Activated CD4-positive, CD25-positive, alpha-beta regulatory T cell (primary cell): ENCODE measurements at places on chromosomes 6 and 20.

- no peak for DNase-seq
These were observed 162.0 kb upstream of the LAMA2 start for GRCh38 chr6:128720891-128721290.

GRCh38 chr6:54357141-54357540 is 48.9 kb downstream of the TINAG start:
- no peak for DNase-seq

DNA sequence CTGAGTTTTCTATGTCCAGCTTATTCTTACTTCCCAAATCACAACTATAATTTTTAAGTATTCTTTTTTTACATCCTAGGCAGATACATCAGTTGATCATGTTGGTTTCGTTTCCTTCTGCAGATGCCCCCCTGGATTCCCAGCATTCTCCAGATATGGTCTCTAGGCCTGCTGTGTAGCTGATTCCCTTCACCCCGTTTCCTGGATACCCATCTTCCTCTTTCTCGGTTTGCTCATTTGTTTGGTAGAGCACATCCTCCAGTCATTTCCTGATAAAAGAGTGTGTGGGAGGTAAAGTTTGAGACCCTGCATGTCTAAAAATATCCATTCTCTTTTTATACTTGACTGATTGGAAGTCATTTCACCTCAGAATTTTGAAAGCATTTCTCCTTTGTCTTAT is 66.4 kb downstream of the ANKS1A start:
- no peak for DNase-seq

GRCh38 chr6:134405386-134406087 is 87.6 kb upstream of the SGK1 start:
- DNase-seq, result no peak

DNA sequence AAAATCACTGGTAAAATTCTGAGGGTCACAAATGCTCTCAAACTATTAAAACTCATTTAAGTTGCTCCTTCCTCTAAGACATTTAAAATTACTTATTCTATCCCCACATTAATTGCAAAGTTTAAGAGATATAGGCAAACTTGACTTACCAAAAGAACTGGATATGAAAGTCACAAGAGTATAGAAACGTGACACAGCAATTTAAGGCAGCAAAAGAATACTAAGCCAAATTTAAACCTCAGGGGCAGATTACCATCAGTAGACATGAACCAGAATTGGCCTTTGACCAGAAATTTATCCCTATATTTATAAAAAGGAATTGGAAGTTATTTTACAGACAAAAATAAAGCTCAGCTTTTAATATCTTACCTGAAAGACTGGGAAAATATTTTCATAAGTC is 56.0 kb downstream of the MAP3K7 start:
- no peak for DNase-seq

- no peak for DNase-seq
These were observed 136.3 kb downstream of the MRPL14 start for GRCh38 chr6:43990627-43991619.

DNA sequence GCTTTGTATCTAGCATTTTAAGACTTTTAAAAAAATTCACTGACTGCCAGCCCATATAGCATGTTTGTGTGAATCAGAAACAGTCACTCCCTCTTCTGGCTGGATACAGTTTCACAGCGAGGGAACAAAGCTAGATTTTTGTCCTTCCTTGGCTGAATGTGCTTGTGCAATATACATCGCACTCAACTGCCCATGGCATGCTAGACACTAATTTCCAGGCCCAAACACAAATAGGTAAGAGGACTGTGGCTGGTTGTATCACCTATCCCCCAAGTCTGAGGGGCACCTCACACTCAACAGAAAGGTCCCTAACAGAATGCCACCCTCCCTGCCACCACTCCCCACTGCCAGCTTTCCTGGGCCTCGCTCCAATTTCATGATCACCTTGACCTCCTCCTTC is 16.2 kb upstream of the BLCAP start:
- no peak for DNase-seq

DNA sequence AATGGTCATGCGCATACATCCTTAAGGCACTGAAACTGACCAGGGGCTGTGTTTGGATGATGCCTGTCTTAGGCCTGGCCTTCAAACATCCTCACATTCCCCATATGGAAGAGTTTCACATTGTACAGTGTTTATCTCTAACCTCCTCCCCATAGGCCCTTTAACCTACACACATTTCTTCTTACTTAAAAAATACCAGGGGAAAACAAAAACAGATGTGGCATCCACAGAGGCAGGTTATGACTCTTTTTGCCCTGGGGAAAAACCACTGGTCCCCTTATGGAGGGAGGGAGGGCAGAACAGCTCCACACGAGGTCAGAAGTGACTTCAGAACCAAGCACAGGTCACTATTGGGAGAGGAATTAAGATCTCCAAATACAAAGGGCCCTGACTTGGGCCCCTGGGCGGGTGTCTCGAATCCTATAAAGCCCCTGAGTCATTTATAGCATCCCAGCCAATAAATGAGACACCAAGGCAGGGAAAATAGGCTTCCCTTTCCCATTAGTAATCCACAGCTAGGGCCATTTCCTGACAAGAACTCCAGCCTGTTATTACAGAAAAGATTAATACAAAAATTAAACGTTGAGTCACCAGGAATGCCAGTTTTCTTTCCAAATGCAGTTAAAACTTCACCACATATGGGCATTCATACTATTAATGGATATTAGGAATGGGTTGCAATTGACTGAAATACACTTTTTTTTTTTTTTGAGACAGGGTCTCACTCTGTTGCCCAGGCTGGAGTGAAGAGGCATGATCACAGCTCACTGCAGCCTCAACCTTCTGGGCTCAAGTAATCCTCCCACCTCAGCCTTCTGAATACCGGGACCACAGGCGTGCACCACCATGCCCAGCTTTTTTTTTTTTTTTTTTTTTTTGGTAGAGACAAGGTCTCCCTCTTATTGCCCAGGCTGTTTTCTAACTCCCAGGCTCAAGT is 107.2 kb downstream of the ATP9A start:
- no peak for DNase-seq

- DNase-seq, result no peak
These were observed 7.4 kb downstream of the EEF1A1 start for GRCh38 chr6:73513496-73513854.

DNA sequence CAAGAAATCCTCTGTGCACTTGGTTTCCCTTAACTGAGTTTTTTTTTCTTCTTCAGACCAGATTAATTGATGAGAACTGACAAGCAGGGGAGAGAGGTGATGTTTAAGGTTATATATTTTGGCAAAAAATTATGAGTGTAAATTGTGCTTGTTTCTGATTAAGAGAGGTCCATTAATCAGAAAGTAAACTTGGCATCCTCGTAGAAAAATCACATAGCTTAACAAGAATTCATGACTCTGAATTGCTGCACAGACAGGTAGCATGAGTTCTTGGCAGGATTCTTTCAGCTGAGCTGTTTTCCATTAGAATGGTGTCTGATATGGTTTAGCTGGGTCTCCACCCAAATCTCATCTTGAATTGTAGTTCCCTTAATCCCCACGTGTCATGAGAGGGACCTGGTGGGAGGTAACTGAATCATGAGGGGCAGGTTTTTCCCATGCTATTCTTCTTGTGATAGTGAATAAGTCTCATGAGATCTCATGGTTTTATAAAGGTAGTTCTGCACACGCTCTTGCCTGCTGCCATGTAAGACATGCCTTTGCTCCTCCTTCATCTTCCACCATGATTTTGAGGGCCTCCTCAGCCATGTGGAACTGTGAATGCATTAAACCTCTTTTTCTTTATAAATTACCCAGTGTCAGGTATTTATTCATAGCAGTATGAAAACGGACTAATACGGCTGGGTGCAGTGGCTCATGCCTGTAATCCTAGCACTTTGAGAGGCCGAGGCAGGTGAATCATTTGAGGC is 34.2 kb upstream of the DDR1 start:
- no peak for DNase-seq

- no peak for DNase-seq
These were observed 4.2 kb downstream of the FOXS1 start for GRCh38 chr20:31840906-31841816.

DNA sequence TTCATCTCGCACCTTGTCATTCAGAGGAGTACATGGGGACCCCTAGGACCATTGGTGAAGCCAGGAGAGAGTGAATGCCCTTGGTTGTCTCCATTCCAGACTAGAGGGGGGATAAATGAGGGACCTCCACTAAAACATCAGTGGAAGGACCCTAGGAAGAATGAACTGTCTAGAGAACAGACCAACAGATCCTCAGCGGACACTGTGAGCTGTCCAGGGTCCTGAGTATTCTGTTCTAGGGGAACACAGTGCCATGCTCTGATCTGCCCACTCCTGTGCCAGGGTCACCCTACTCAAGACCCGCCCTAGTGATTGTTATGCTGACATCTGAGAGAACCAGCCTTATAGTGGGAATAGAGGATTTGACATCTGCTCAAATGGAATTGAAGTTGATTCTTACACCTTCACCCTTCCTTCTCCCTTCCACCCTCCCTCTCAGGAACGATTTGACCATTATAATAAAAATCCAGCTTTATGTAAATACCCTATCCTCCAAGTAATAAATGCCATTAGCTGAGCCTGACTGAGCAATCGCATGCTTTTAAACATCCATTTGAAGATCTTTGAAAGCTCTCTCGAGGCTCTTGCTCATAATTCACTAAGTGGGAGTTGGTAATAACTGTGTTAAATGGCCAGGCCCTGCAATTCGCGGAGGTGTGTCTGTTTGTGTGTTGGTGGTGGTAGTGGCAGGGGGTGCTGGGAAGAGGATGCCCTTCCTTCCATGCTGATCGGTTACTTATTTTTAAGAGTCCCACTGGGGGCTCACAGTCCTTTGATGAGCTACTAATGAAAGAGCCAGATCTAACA is 43.6 kb upstream of the SLC32A1 start:
- DNase-seq, result no peak

DNA sequence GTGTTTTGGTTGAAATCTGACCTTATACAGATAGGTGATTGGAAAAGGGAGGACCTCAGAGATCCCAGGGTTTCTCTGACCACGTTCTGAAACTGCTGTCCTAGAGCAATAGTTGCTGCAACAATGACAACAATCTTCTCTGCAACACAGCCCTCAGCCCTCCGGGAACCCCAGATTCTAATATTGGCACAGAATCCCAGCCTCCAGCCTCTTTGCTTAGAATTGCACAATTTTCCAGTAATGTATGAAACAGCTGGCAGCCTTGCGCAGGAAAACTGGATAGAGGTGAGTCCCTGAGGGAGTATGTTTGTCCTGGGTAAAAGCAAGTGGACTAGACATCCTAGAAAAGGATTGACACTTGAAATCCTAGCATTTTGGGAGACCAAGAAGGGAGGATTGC is 30.4 kb upstream of the PNRC1 start:
- DNase-seq, result no peak

DNA sequence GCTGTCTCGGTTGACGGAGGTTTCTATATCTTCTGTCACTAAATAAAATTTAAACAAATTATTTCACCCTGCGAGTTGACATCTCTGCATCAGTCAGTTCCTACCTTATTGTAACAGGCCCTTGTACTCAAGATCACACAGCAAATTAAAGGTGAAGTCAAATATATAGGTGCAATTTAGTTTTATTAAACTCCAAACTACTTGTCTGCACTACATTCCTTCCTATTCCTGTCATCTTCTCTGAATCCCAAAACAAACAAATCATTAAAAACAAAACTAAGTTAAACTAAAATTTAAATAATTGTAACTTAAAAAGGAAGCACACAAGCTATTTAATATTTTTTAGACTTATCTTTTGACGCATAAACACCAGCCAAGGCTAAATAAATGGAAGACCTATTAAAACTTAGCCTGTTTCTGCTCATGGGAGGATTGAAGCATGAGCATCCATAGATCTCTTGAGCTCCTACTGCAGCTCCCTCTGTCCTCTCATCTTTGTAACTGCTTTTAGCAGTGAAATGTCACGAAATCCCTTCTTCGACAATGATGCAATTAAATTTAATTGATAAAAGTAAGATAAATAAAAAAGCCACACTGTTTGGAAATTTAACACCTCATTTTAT is 1152.3 kb upstream of the GJE1 start:
- no peak for DNase-seq

DNA sequence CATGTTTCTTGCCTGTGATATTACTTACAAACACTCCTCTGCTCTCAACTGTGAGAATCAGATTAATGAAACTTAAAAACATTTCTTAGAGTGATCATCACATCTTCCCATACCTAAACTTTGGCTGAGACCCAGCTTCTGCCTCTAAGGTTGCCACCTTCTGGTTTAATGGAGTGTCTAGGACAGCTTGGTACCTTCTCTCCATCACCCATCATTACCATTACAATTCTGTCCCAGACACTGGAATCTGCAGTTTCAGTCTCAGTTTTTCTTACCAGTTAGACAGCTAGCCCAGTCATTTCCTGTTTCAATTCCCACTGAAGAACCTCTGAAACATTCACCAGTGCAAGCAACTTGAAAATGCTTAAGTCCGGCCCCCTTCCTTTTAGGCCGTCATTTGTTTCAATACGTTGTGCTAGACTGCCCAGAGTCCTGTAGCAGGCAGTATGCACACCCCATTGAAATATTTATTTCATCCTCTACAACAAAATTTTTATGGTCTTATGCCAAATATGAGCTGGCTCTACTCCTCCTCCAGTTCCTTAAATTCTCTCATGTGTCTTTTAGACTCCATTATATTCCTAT is 107.0 kb upstream of the FOXO3 start:
- no peak for DNase-seq

DNA sequence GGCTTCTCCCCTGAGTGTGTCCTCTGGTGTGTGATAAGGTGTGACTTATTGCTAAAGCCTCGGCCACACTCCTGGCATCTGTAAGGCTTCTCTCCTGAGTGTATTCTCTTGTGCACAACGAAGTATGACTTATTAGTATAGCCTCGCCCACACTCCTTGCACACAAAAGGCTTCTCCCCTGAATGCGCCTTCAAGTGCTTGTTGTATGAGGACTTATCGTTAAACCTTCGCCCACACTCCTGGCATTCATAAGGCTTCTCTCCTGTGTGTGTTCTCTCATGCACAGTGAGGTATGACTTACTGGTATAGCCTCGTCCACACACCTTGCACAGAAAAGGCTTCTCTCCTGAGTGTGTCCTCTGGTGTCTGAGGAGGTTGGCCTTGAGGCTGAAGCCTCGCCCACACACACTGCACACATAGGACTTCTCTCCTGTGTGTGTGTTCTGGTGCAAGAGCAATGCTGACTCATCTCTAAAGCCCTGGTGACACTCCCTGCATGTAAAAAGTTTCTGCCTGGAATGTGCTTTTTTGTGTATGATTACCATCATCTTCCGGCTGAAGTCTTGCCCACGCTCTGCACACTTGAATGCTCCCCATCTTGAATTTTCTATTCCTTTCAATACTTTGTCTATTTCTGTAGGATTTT is 20.4 kb downstream of the ZNF337 start:
- DNase-seq, result no peak

DNA sequence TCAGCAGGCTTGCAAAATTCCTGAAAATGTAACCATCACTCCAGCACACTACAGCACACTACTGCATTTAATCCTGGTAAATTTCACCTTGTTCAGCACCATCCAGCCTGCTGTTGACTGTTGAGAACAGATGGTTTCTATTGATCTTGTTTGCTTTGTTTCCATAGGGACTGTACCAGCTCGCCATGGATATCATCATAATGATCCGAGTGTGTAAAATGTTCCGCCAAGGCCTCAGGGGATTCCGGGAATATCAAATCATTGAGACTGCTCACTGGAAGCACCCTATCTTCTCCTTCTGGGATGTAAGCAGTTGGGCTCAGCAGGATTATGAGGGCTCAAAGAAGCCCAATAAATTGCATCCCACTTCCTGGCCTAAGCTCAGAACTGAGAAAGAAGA is 4.1 kb downstream of the CNBD2 start:
- DNase-seq, result no peak
